ENCODE measurements at places on chromosomes 11 and 22. TPM values are rescaled to one million over a fixed set of nuclear protein-coding genes. Genes with fewer than 3 reads are reported as not detected.

GRCh38 chr11:119376197-119376847 lies 5.2 kb downstream of the USP2 start:
- no peak overlapping the region for H3K27ac ChIP-seq
- no peaks in the 10 kb centered on the region for H3K36me3 ChIP-seq
- no peak overlapping the region for H3K4me3 ChIP-seq
- no peaks in the 10 kb centered on the region for H3K27me3 ChIP-seq
- peaks cover 28% of the 10 kb centered on the region for H3K4me1 ChIP-seq
- DNase-seq, result peak; percentile 52

GRCh38 chr22:24359452-24360120 lies 67.8 kb upstream of the ADORA2A start:
- no peak for DNase-seq
- no peaks in the 10 kb centered on the region for H3K4me1 ChIP-seq
- peaks cover 7% of the 10 kb centered on the region for H3K36me3 ChIP-seq
- H3K4me3 ChIP-seq, result no peak overlapping the region
- H3K27me3 ChIP-seq, result no peaks in the 10 kb centered on the region

DNA sequence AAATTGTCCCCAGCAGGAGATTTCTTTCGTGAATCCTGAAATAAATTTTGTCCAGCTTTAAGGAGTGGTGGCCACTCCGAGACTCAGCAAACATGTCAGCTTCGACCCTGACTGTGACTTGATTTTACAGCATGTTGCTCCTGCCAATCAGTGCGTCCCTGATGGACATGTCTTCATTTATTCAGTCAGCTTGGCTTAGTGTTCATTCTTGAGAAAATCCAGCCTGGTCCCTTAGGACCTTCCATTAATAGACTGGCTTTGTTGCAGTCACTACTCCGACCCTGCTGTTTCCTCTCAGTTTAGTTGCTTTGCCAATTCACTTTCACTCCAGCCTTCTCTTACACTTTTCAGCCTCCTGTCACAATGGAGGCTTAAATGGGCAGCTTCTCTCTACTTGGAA lies 30.5 kb downstream of the TMPRSS5 start:
- H3K4me3 ChIP-seq, result no peak overlapping the region
- no peak overlapping the region for H3K27ac ChIP-seq
- no peaks in the 10 kb centered on the region for H3K36me3 ChIP-seq

- no peaks in the 10 kb centered on the region for H3K36me3 ChIP-seq
- H3K27me3 ChIP-seq, result peaks cover 8% of the 10 kb centered on the region
- no peak for DNase-seq
- no peak overlapping the region for H3K4me3 ChIP-seq
- H3K27ac ChIP-seq, result no peak overlapping the region
- no peaks in the 10 kb centered on the region for H3K4me1 ChIP-seq
Measured at GRCh38 chr11:117806846-117807245, 9.8 kb upstream of the DSCAML1 start.

DNA sequence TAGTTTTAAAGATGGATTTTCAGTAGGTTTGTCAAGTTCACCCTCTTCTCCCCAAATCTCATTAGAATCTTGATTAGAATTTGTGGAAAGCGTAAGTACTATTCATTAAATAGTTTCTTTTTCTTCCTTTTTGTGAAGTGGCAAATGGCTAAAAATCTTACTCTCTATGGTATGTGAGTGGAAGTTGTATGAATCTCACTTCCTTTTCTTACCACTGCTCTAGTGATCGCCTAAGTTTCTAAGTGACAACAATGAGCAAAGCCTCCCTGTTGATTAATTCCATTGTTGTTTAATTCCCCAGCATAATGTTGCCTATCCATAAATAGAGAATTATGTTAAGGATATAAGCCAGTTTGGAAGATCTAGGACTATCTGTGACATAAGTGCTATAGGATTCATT lies 82.7 kb downstream of the PGR start:
- H3K36me3 ChIP-seq, result no peaks in the 10 kb centered on the region
- no peak overlapping the region for H3K4me3 ChIP-seq
- no peaks in the 10 kb centered on the region for H3K27me3 ChIP-seq
- no peak overlapping the region for H3K27ac ChIP-seq
- DNase-seq, result no peak

DNA sequence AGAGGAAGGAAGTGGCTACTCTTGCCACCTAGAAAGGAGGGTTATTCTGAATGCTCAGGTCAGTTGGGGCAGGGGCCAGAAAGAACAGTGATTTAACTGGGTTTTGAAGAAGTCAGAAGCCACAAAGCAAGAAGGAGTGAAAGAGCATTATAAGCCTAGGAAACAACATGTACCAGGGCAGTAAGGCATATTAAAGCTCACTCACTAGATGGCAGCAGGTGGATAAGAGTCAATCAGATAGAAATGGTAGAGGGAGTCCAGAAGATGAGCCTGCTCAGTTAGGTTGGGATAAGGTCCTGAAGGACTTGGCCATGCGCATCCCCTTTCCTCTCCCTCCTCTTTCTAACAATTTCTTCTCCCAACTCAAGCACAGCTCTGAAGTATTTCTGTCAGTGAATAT lies 22.0 kb upstream of the PATE1 start:
- DNase-seq, result no peak
- no peak overlapping the region for H3K4me3 ChIP-seq
- H3K27me3 ChIP-seq, result no peaks in the 10 kb centered on the region

Gene ME3
- 1.6 TPM for polyA plus RNA-seq

DNA sequence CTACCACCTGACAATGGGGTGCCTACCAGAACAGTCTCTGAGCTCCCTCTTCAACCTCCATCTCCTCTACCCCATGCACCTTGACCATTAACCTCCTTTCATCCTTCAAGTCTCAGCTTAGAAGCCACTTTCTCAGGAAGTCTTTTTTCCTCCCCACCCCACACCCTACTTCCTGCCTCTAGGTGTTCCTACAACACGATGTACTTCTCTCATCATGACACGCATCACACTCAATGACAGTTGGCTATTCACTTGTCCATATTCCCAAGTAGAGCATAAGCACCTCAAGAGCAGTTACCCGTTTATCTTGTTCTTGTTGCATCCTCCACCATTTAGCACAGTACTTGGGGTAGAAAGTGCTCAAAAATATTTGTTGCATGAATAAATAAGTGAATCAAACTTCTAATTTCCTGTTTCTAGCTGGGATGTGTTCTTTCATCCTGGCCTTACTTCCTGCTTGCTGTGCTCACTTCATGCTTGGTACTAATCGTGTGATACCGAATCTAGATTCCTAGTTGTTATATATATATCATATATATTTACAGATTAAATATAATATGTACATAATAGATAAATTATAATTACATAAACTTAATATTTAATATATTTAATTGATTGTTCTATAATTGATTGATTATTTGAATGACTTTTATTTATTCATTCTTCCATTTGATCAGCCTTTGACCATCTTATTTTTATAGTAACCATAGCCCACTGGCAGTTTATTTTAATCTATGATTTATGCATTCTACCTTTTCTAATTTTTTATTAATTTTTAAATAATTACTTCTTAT lies 177.5 kb upstream of the TMEM45B start:
- H3K36me3 ChIP-seq, result no peaks in the 10 kb centered on the region
- H3K27me3 ChIP-seq, result no peaks in the 10 kb centered on the region
- peaks cover 63% of the 10 kb centered on the region for H3K4me1 ChIP-seq
- no peak for DNase-seq
- H3K27ac ChIP-seq, result peak overlapping the region; percentile 92
- no peak overlapping the region for H3K4me3 ChIP-seq

Gene GPR83
- 0.04 TPM for polyA plus RNA-seq

Gene CNTF
- 0.96 TPM for polyA plus RNA-seq

Gene MICALL1
- 42.8 TPM for polyA plus RNA-seq

- peak overlapping the region; percentile 44 for H3K4me3 ChIP-seq
- H3K27ac ChIP-seq, result peak overlapping the region; percentile 88
- peaks cover 44% of the 10 kb centered on the region for H3K4me1 ChIP-seq
- H3K36me3 ChIP-seq, result peaks cover 22% of the 10 kb centered on the region
- DNase-seq, result peak; percentile 81
- H3K27me3 ChIP-seq, result no peaks in the 10 kb centered on the region
Measured at GRCh38 chr11:64357904-64358535, 942 bp upstream of the RPS6KA4 start.

Gene CXCR5
- not detected for polyA plus RNA-seq

GRCh38 chr11:19923626-19924025 lies 211.0 kb downstream of the NAV2 start:
- no peaks in the 10 kb centered on the region for H3K27me3 ChIP-seq
- no peak overlapping the region for H3K4me3 ChIP-seq
- DNase-seq, result no peak
- no peaks in the 10 kb centered on the region for H3K36me3 ChIP-seq

DNA sequence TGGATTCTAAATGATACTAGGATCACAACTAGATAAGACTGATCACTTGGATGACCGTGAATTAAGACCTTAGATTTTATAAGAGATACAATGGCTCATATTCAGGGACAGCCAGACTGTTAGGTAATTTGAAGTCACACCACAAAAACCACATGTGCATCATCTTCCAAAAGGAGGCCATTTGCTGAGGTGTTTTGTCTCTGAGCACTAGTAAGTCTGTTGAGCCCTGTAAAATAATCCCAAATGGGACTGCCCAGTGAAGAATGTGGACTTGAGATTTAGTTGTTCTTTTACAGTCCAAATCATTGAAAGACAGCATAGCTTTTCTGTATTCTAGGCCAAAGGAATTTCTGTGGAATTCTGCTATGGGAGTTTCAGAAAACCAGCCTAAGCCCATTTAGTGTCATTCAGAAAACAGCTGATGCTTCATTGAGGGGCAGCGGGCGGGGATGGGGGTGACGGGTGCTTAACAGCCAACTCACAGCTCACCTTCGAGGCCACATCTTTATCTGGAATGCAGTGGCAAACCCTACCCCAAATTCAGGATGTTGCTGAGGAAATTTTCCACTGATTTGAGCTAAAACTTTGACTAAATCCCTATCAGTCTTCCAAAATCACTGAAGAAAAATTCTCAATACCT lies 80.1 kb upstream of the BIRC3 start:
- no peak overlapping the region for H3K4me3 ChIP-seq
- H3K4me1 ChIP-seq, result peaks cover 16% of the 10 kb centered on the region
- peaks cover 3% of the 10 kb centered on the region for H3K36me3 ChIP-seq
- no peak overlapping the region for H3K27ac ChIP-seq
- no peak for DNase-seq
- H3K27me3 ChIP-seq, result no peaks in the 10 kb centered on the region

Gene OR51I2
- not detected for polyA plus RNA-seq

GRCh38 chr22:32823024-32823730 lies 21.7 kb downstream of the TIMP3 start:
- H3K4me1 ChIP-seq, result peaks cover 37% of the 10 kb centered on the region
- H3K27me3 ChIP-seq, result no peaks in the 10 kb centered on the region
- H3K27ac ChIP-seq, result no peak overlapping the region
- no peak for DNase-seq

- H3K4me1 ChIP-seq, result peaks cover 22% of the 10 kb centered on the region
- H3K27me3 ChIP-seq, result no peaks in the 10 kb centered on the region
- no peak for DNase-seq
- no peak overlapping the region for H3K27ac ChIP-seq
- no peak overlapping the region for H3K4me3 ChIP-seq
Measured at GRCh38 chr22:30263883-30264282, 2.8 kb downstream of the OSM start.

Gene MMP10
- polyA plus RNA-seq, result 45.7 TPM
